Ascending aorta (tissue), 2 donors: ENCODE measurements at places on chromosomes 6 and 20.

- H3K36me3 ChIP-seq: no peaks in the 10 kb centered on the region
- no peak for DNase-seq
- no peak overlapping the region for H3K4me3 ChIP-seq
- no peak overlapping the region for H3K27ac ChIP-seq
These were observed 21.0 kb upstream of the RIN2 start for GRCh38 chr20:19737025-19737424.

DNA sequence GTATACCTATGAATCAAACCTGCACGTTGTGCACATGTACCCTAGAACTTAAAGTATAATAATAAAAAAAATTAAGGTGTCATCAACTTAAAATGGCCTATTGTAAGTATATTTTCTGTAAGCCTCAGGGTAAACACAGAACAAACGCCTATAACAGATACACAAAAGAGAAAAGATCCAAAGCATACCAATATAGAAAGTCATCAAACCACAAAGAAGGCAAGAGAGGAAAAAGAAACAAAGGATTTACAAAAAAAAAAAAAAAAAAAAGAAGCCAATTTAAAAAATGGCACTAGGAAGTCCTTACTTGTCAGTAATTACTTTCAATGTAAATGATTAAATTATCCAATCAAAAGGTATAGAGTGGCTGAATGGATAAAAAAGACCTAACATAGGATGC, 24.6 kb upstream of the ASF1A start:
- H3K4me1 ChIP-seq: no peaks in the 10 kb centered on the region
- no peak overlapping the region for H3K27ac ChIP-seq
- no peak for DNase-seq

GRCh38 chr6:31775184-31775583, 1.9 kb downstream of the VWA7 start:
- peaks cover 13% of the 10 kb centered on the region for H3K36me3 ChIP-seq
- DNase-seq: no peak
- H3K4me3 ChIP-seq: no peak overlapping the region
- no peaks in the 10 kb centered on the region for H3K27me3 ChIP-seq
- H3K27ac ChIP-seq: no peak overlapping the region
- H3K4me1 ChIP-seq: peaks cover 6% of the 10 kb centered on the region

DNA sequence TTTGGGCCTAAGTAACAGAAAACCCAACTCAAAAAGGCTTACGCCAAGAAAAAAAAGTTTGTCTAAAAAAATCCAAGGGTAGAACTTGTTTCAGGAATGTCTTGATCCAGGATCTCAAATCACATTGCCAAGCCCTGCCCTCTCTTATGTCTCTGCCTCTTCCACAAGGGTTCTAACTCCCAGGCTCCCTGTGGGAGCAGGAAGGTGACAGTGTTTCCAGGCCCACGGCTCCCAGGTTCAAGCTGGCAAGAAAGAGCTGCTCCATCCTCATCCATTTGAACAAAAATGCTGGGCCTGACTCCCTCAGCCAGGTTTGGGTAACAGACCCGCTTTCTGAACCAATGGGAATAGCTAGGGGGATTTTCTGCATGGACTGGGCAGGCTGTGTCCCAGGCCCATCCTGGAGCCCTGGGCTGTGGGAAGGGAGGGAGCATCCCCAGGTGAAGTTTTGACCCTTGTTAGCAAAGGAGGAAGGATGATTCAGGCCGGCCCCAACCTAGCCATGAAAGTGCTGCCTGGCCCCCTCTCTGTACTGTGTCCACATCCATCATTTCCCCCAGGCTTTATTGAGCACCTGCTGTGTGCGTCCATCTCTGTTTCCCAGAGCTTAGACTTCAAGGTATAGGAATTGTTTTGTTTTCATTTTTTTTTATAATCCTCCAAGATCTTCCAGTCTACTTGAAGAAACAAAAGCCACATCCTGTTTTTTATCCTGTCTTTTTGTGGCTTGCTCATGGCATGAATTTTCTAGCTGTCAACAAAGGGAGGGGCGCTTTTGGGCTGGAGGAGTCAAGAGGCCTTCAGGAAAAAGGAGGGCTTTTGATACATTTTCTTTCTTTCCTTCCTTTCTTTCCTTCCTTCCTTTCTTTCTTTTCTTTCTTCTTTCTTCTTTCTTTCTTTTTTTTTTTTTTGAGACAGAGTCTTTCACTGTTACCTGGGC, 159.8 kb downstream of the TFAP2C start:
- H3K4me1 ChIP-seq: no peaks in the 10 kb centered on the region
- no peak overlapping the region for H3K4me3 ChIP-seq
- H3K27ac ChIP-seq: no peak overlapping the region
- DNase-seq: no peak
- H3K36me3 ChIP-seq: no peaks in the 10 kb centered on the region
- H3K27me3 ChIP-seq: no peaks in the 10 kb centered on the region

- no peaks in the 10 kb centered on the region for H3K27me3 ChIP-seq
- peaks cover 12% of the 10 kb centered on the region for H3K4me1 ChIP-seq
- H3K4me3 ChIP-seq: peak overlapping the region; percentile 3
- H3K27ac ChIP-seq: peak overlapping the region; percentile 82
These were observed 4.1 kb downstream of the RBM38 start for GRCh38 chr20:57395111-57395966.
